Midbrain (tissue), 1 donor: ENCODE measurements at places on chromosomes 5 and 9.

DNA sequence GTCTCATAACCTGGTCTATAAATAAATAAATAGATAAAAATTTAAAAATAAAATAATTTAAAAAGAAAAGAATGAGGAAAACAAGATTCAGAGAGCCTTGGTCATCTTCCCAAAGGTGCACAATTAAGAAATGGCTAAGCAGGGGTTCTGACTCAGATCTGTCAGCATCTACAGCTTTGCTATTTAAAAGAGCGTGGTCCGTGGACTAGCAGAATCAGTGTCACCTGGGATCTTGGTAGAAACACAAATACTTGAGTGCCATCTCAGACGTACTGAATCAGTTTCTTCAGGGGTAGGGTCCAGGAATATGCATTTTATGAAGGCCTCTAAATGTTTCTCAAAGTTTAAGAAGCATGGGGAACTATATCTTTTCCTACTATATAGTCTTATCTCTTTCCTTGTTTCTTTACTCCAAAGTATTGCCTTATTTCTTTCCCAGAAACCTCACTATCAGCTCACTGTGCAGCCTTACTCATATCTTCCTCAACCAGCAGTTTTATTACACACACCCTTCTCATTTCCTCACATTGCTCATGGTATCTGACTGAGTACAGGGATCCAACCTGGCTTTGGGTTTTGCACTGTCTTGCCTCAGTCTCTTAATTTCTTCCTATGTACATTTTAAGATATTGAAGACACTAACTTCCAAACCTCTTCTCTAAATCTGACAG, 58.6 kb downstream of the TMC1 start:
- DNase-seq: no peak

- no peak for DNase-seq
Observed at GRCh38 chr9:131578021-131578420, 32.7 kb downstream of the PRRT1B start.

- no peak for DNase-seq
Observed at GRCh38 chr5:151673421-151673820, 13.3 kb downstream of the SPARC start.

DNA sequence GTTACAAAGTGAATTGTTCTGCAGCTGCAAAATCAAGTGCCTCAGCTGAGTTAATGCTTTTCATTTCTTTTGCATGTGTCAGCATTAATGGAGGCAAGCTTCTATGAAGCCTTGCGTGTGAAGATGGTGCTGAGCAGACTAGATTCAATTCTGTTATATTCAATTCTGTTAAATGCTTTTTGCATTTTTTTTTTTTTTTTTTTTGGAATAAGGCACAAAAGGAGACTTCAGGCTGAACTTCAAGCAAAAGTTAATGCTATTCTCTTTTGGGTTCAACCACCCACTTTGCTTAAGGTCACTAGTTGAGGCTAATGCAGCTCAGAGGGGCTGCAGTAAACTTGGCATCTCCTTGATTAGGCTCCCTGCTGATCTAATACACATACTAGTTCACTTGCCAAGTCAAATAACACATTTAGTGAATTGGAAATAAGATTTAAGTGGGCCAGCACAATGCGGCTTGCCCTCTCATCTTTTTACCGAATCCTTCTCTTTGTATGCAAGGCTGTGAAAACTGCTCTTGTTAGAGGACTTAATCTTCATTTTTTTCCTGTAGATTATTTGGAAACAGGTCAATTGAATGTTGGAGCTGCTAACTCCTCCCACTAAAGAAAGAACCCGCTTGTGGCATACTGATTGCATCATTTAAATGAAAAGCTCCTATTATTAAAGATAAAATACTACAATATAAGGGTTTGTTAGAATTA, 1020.2 kb downstream of the NR2F1-AS1 start:
- no peak for DNase-seq
